ENCODE measurements at places on chromosomes 12 and 14.

DNA sequence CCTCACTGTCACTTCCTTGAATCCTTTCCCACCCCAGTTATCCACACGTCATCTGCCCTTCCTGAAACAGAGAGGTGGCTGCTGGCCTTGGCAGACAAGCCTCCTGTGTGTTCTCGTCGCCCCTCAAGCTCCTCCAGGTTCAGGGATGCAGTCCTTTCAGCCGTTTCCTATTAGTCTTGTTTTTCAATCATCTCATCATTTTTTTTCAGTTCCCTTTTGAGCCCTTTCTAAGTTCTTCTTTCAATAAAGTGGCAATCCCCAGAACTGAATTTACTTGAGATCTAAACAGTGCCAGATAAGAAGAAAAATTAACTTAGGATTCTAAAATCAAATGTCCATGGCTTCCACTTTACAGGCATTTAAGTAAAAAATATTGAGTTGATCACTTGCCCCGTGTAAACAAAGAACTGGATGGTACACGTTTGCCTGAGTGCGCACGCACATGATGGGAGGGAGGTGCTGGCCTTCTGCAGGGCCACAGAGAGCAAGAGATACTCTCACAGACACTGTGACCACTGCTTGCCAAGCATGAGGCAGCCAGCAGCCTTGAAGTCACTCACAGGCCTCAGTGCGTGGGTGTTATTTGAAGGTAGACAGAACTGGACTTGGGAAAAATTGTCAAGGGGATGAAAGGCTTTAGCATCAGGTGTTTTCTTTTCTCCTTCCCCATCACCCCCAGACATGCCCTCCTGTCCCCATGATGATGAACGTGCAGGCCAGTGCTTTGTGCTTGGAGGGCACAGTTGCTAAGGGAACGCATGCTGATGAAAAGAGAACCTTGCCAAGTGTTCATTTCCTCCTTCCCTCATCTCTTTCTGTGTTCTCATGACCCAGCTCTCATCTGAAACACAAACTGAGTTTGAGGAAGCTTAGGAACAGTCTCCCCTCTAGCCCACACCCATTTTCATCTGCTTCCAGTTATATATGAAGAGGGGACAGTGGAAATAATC, 408.3 kb downstream of the EGLN3 start:
- DNase-seq = no peak

GRCh38 chr12:70695361-70696023, 58.3 kb upstream of the PTPRB start:
- no peak for DNase-seq

DNA sequence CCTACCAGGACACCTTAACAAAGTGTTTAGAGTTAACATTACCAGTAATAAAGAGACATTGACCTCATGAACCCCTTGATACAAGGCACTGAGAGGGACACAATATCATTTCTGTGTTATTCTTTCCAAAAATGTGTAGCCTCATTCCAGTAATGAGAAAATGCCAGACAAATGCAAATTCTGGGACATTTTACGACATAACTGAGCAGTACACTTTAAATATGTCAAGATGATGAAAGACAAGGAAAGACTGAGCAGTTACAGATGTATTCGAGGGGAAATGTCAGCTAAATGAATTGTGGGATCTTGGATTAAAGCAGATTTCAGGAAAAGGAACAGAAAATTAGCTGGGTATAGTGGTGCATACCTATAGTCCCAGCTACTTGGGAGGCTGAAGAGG, 255.6 kb downstream of the ERC1 start:
- no peak for DNase-seq

DNA sequence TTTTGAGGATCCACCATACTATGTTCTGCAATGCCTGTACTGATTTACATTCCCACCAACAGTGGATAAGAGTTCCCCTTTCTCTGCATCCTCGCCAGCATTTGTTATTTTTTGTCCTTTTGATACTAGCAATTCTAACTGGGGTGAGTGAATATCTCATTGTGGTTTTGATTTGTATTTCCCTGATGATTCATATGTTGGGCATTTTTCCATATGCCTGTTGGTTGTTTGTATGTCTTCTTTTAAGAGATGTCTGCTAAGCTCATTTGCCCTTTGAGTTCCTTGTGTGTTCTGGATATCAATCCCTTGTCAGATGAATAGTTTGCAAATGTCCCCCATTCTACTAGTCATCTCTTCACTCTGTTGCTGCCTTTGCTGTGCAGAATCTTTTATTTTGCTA, 49.0 kb upstream of the MSRB3 start:
- no peak for DNase-seq

- DNase-seq = no peak
These were observed 74.9 kb downstream of the DIO2 start for GRCh38 chr14:80136358-80136757.

- peak; percentile 82 for DNase-seq
These were observed 8.1 kb upstream of the GLTP start for GRCh38 chr12:109888179-109889020.

GRCh38 chr12:79174626-79175025, 310.1 kb downstream of the SYT1 start:
- DNase-seq = peak; percentile 15

- DNase-seq = peak; percentile 22
These were observed 69.3 kb downstream of the ANKS1B start for GRCh38 chr12:99915251-99916082.

DNA sequence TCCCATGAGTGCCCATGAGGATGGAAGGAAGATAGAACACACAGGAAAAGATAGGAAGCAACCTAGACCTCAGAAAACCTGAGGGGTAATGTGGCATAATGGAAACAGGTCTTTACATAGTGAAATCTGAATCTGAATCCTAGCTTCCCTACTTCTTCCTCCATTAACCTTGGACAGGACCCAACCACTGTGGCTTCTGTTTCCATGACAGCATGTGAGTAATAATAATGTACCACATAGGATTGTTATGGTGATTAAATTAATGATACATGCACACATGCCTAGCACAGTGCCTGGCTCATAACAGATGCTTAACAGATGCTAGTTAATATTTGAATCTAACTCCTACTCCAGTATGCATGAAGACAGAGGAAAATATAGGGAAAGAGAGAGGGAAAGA, 11.2 kb downstream of the TTC9 start:
- no peak for DNase-seq

GRCh38 chr14:93061380-93062012, 54.2 kb downstream of the ITPK1 start:
- no peak for DNase-seq

GRCh38 chr14:31113794-31114193, 87.6 kb upstream of the STRN3 start:
- no peak for DNase-seq

DNA sequence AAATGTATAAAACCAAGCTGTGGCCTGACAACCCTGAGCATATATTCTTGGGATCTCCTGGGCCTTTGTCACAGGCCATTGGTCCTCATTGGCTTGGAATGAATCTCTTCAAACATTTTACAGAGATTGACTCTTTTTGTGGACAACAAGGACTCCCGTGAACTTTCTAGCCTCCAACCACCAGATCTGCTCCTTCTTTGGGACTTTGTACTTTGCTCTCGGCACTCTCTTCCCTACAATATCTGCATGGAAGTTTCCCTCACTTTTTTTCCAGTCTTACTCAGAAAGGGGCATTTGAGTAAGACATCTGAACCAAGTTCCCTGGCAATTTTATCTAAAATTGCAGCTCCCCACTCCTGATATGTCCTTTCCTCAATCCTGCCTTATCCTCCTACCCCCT, 158.8 kb downstream of the PHLDA1 start:
- no peak for DNase-seq

DNA sequence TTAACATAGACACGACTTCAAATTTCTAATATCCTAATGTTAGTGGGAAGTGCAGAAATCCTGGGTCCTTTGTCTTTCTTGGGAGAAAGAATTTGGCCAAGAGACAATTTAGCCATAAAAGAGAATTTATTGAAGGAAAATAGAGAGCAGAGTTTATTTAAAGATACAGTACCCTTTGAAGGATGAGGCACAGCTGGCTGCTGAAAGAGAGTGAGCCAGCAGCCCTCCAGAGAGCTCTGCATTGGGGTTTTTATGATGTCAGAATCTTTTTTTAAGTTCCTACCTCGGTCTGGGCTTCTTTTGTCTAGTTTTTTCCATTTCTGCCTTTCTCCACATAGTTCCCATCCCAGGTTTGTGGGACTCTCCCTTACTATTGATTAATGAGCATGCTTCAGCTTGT, 37.5 kb downstream of the CCER1 start:
- no peak for DNase-seq

GRCh38 chr14:75751296-75751695, 90.2 kb downstream of the TTLL5 start:
- DNase-seq = no peak

- DNase-seq = no peak
These were observed 28.3 kb downstream of the NGB start for GRCh38 chr14:77242752-77243151.

DNA sequence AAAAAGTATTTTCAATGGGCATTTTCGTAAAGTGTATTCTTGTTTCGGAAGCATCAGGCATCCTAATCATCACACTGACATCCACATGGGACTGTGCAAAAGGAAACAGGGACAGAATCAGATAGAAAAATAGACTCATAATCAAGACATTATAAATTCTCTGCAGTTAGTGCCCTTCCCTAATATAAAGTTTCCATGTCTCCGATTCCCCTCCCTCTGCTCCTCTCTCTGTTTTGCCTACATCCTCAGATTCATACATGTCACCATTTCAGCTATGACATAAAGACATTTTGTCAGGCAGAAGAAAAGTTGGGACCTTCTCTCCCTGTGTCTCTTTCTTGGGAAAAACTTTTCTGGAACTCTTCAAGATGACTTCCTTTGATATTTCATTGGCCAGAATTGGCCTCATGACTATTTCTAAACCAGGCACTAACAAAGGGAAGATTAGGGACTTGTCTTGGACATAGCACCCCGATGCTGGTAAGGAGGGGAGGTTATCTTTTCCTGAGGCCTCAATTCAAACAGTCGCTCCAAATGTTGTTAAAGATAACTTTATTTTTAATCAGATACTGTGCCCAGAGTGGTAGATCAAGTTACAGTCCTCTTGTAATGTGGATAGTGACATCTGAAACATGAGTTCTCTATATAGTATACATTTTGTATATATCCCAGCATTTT, 212.1 kb upstream of the BTG1 start:
- no peak for DNase-seq

GRCh38 chr12:101727098-101727497, 12.2 kb downstream of the SYCP3 start:
- DNase-seq = no peak

DNA sequence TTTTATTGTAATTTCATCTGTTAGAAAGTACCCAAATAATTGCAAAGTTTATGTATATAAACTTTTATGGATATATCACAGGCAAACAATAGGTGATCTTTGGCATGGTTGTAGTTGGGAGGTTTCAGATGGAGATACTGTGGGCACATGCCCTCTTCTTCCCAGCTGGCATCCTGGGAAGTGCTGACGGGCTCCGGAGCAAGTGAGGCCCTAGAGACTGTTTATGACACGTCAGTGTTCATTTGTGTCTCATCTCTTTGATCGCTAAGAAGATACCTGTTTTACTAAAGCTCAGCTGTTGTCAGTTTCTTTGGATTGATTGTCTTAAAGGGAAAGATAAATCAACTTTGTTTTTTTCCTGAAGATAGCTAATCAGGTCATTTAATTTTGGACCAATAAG, 287.6 kb downstream of the FBXL14 start:
- DNase-seq = no peak

DNA sequence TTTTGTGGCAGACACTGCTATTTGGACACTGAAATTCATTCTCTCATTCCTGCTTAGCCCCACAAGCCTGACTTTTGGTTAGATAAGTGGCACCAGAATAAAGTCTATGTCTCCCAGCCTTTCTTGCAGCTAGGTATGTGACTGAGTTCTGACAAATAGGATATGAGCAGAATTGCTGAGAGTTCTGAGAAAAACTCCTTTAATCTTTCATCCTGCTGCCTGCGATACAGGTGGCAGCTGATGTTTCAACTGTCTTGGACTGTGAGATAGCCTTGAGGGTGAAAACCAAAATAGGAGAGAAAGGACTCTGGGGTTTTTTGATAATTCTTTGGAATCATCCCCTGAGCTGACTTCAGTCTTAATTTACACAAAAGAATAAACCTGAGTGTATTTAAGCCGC, 55.8 kb downstream of the MBIP start:
- DNase-seq = no peak

GRCh38 chr12:26031827-26032226, 73.3 kb downstream of the RASSF8 start:
- DNase-seq = no peak

DNA sequence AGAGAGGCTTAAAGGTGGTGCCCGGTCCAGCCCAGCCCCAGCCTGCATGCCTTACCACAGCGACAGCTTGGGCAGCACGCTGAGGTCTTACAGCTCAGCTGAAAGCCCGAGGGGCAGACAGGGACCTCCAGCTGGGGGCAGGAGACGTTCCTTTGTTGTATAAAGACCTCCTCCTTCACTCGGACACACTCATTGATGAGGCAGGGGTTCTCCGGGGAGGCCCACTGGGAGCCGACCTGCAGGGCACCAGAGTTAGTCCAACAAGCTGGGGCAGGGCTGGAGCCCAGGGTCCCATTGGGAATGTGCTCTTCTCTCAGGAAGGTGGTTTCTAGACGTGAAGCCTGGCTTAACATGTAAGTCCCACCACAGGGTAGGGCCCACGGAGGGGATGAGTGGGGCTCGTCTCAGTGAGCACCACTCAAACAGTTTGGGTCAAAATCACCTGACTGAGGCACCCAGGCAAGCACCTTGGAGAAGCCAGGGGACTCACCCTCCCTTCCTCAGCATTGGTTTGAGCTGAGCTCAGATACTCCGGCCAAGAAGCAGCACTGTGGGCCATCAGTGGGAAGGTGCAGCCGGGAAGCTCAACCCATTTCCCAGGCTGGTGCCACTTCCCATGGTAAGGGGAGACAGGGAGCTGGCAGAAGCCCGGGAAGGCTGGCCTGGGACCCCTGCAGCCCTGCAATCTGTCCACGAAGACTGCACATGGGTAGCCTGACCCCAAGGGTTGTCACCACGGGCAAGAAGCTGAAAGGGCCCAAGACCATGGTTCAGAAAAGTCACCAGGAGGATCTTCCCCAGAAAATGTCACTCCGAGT, 24.3 kb upstream of the ANO2 start:
- no peak for DNase-seq

GRCh38 chr14:74980398-74980730, 22.4 kb upstream of the EIF2B2 start:
- DNase-seq = peak; percentile 3

DNA sequence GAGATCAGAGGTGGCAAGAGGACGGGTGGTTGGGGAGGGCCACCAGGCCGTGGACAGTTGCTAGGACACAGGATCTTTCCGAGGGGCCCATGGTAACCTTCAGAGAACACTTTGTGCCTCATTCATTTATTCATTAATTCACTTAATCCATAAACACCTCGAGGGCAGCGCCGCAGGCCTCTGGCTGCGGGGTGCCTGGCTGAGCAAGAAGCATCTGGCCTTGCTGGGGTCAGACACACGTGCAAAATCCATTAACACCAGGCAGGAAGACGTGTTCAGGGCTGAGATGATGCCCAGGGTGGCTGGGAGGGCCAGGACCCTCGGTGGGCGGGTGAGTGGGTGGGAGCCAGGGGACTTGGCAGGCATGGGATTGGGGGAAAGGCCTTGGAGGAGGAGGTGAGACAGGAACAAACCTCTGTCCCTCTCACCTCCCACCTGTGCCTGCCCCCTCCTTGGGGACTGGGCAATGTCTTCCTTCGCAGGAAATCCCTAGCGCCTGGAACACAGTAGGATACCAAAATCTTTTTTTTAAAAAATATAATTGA, 6.6 kb upstream of the DLK1 start:
- no peak for DNase-seq

GRCh38 chr14:30803185-30803584, 71.2 kb upstream of the COCH start:
- DNase-seq = no peak

GRCh38 chr14:71168564-71169427, 261.5 kb downstream of the PCNX1 start:
- DNase-seq = no peak

Measured in AG08396 (cell line).